Stomach (tissue), 19 donors: ENCODE measurements at places on chromosomes 1 and 21. TPM values are rescaled to one million over a fixed set of nuclear protein-coding genes. Genes with fewer than 3 reads are reported as not detected.

The MIXL1 gene
- 2.0 TPM for polyA plus RNA-seq

The RHOU gene
- 15.5 TPM for polyA plus RNA-seq

The TFF2 gene
- 1,084 TPM for polyA plus RNA-seq

The RHBG gene
- polyA plus RNA-seq, result not detected

The CACNA1S gene
- not detected for polyA plus RNA-seq

The CASQ1 gene
- polyA plus RNA-seq, result not detected

The SGIP1 gene
- 1.2 TPM for polyA plus RNA-seq

The TMEM81 gene
- polyA plus RNA-seq, result not detected

The FNDC5 gene
- polyA plus RNA-seq, result 9.9 TPM

The SEMA6C gene
- 13.9 TPM for polyA plus RNA-seq

The RGL1 gene
- 8.2 TPM for polyA plus RNA-seq

The TAF12 gene
- 18.4 TPM for polyA plus RNA-seq
